AG20443 (cell line): ENCODE measurements at places on chromosomes 1 and 21.
A peak's percentile ranks its signal among the peaks of the same experiment; 100 is the strongest.

DNA sequence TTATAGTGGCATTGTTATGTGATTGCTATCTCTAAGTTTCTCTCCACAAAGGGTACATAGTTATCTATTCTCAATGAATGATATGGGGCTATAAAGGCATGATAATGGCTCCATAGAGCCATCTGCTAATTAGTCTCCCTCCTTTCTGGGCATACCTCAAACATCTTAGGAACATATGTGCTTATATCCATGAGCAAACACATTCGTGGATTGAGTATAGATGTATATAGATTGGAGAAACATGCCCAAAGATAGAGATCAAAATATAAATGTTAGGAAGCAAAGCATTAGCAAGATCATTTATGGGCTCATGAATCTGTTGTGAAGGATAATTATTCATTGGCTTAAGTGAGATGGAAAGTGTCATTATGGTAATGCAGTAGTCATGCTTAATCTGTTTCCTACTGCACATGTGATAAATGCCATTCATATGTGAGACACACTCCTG, 155.8 kb upstream of the UBE2U start:
- DNase-seq, result no peak

- DNase-seq, result no peak
These were observed 35.6 kb upstream of the PPP1R15B start for GRCh38 chr1:204447190-204447589.

DNA sequence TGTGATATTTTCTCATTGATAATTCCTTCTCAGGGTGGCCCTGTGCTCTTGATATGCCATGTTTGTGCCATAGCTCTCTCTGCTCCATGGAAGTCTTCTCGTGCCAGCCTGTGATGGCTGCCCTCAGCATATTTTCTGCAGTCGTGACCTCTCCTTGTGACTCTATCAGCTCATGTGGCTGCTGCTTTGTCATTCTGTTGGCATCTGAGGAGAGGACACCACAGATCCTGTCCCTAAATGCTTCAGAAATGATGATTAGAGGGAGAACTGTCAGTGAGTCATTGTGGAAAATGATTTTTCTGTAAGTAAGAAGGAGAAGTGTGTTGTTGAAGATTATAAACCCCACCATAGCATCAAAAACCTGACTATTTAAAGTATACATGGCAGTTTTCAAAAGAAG, 286.0 kb downstream of the ADGRL2 start:
- peak; percentile 20 for DNase-seq

DNA sequence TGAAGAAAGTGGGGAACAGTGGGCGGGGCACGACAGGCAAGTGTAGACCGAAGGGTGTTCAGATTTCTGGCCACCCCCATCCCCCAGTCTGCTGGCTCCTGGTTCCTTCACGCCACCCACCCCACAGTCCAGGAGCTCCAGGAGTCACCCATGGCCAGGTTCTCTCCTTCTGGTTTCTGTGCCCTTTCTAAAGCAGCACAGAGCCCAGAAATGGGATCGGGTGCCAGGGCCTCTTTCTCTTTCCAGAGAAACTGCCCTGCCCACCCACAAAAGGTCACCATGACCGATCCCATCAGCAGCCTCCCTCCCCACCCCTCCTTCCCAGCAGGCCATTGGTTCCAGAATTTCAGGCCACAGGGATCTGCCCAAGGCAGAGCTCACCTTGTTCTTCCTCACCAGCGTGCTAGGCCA, 3.2 kb upstream of the CELSR2 start:
- no peak for DNase-seq

GRCh38 chr1:229699613-229700267, 73.7 kb downstream of the URB2 start:
- DNase-seq, result no peak

DNA sequence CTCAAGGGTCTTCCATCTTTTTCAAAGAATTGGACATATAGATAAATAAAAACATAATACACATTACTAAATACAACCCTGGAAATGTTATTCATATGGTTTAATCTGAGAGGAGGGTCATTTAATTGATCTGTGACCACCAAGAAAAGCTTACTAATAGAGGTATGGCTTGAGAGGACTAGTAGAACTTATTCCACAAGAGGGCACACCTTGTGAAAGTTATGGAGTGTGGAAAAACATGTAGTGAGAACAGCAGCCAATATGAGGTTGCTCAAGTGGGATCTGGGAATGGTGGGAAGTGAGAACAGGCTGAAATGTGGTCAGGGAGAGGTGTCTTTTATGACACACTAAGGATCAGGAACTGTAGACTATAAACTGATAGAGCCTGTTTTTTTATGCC, 973.5 kb upstream of the B3GALT2 start:
- no peak for DNase-seq

DNA sequence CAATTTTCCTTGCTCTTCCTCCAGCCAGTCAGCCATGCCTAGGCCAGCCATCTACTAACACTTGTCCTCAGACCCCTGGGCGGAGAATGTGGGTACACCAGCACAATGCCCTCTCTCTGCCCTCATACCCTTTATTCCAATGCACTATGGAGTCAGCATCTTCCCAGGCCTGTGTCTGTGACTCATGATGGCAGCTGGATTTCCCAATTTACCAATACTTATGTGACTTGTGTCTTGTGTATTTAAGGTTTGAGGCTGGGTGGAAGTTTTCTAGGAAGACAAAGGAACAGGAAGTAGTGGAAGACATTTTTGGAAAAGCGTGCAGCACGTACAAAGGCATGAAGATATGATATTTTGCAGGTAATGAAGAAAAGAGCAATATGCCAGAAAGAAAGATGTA, 114.3 kb downstream of the NMNAT2 start:
- DNase-seq, result no peak

DNA sequence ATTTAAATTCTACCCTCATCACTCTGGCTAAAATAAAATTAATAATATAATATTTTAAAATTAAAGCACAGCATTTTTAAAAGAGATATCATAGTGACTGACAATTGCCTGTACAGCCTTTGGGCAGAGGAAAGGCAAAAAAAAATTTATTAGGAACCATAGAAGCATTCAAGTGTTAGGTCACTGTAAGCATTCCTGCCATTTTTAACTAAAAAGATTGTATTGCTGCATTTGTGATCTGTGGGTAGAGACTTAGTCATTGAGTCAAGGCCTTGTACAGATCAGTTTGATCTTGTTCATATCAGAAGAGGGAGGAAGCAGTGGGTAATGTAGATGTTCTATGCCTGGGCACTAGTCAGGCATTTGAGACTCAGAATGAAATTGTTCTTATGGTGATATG, 109.9 kb downstream of the LYPLAL1 start:
- DNase-seq, result no peak

DNA sequence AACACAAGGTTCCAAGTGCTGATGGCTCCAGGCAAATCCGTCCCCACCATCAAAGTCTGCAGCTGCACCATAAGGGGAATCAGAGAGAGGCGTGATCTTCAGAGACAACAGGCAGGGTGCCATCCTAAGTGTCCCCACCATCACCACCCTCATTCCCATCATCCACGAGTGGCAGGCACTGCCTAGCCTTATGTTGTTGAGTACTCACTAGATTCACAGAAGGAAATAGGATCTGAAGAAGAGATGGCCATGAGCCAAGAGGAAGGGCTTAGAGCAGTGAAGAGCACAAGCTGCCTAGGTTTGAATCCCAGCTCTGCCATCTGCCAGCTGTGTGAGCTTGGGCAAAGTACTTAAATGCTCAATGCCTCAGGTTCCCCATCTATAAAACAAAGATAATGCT, 207.3 kb upstream of the CSF3R start:
- DNase-seq, result no peak

DNA sequence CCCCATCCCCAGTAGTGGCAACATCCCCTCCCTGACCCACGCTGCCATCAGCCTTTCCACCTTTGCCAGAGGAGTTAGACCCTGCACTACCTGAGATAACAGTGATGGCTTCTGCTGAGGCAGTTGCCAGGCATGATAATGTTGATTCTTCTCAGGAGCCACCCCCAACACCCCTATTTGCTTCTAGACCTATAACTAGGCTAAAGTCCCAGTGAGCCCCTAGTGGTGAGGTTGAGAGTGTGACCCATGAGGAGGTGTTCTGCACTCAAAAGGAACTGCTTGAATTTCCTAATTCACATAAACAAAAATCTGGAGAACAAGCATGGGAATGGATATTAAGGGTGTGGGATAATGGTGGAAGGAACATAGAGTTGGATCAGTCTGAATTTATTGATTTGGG, 159.6 kb upstream of the COL11A1 start:
- DNase-seq, result no peak

DNA sequence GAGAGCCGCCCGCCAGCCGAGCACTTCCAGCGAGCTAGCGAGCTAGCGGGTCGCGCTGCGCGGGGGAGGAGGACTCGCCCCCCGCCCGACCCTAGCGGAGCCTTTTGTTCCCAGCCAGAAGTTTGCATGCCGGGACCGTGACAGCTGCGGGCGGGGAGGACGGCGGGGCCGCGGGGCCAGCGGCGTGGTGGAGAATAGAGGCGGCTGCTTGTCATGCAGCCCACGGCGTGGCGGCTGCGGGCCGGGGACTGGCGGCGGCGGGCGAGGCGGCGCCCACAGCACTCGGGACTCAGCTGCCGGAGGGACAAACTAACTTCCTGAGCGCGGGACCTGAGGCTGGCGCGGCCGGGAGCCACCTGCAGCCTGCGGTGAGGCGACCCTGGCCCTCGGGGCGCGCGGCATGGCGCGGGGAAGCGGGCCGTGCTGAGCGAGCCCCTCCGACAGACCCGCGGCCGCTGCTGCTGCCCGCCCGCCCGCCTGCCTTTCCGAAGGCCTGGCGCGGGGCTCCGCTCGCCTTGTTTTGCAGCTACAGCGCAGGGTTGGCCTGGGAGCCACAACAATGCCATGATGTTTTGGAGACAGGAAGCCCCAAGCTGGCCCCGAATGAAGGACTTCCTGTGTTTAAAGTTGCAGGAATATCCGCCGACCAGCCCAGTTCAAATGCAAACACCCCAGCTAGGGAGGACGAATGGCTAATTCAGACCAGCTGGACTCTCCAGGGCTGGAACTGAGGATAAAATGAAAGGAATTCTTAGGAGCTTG, 82.2 kb upstream of the BMP8A start:
- peak; percentile 46 for DNase-seq

GRCh38 chr1:158992787-158993312, 16.9 kb upstream of the IFI16 start:
- no peak for DNase-seq

DNA sequence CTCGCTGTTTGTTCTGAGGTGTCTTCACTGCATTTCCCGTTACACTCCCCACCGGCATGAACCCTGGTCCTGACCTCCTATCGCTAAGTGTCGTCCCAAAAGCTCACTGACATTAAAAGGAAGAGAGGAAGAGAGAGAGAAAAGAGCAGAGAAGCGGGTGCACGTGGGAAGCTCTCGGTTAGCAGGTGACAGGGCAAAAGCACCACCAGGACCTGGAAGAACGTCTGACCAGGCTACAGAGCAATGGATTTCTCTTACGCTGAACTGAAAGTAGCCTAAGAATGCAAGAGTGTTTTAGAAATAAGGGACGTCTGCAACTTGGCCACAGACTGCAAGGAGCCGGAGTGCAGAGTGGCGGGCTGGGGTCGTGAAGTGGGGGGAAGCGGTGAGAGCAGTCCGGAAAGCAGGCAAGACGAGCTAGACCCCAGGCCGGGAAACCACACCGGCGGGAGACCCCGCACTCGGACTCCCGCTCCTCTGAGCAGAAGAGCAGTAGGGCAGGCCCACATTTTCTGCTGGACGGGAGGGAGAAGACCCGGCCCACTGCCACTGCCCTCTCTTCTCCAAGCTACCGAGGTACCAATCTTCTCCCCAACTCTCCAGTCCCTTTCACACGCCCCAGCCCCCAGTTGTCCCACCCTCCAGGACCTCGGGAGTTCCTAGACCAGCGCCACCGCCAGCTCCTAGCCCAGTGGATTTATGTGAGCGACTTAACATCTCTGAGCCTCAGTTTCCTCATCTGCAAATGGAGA, 8.3 kb upstream of the MPZL1 start:
- DNase-seq, result no peak

DNA sequence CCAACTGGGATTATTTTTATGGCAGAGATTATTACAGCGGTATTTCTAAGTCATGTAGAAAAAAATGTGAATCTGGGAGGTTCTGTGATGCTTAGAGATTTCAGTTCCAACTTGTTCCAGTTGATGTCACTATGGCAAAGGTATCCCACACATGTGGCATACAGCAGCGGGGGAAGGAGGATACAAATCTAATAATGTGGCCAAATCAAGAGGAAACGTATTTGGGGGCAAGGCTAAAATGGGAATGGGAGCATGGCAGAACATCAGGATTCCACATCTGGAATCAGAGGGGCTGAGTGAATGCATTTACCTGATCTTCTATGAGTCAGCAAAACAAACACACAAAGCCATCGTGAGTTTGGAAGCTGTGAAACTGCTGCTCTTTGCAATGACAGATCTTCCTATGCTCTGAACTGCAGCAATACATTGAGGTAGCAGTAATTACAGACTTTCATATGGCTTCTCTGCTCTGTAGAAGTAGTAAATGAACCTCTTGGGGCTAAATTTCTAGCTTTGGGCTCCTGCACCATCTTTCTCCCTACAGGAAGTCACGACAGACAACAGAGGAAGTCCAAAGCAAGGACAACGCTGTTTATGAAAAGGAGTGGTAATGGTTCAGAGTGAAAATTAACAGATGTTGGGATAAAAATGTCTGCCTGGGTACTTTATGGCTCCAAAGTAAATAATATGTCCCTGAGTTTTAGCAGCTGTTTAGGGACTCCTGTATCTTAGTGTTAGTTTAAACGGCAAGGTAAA, 55.5 kb downstream of the GABPA start:
- peak; percentile 42 for DNase-seq

- DNase-seq, result peak; percentile 96
These were observed 636 bp upstream of the YRDC start for GRCh38 chr1:37808369-37809319.

DNA sequence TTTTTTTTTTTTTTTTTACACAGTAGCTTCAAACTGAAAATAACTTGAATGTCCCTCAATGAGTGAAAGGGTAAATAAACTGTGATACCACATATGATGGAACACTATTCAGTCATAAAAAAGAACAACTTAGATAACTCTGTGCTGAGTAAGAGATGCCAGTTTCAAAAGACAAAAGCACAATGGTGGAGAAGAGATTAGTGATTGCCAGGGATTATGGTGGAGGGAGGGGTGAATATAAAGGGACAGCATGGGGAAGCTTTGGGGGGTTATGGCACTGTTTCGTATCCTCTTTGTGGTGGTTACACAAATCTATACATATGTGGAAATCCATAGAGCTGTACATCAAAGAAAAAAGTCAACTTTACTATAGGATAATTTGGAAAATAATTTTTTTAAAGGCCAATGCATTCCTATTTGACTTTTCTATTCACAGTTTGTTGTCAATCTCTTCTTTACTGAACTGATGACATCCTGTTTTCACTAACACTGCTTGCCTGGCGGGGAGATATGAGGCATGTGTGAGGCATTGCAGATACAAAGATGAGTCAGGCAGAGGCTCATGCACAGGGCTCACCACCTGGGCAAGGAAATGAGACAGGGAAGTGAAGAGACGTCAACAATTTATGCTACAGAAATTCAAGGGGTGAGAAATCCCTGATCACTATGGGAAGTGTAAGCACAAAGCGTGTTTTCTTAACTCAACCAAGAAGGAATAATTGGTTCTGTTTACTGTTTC, 302.7 kb downstream of the DUSP10 start:
- DNase-seq, result peak; percentile 39
